Activated T-helper 9 cell treated with anti-CD3 and anti-CD28 coated beads, Interleukin-2, amount 50 U/mL, for 16 hours (primary cell): ENCODE measurements at places on chromosomes 3 and 15.

GRCh38 chr3:120767106-120767505 is 24.6 kb downstream of the GTF2E1 start:
- no peak for DNase-seq

DNA sequence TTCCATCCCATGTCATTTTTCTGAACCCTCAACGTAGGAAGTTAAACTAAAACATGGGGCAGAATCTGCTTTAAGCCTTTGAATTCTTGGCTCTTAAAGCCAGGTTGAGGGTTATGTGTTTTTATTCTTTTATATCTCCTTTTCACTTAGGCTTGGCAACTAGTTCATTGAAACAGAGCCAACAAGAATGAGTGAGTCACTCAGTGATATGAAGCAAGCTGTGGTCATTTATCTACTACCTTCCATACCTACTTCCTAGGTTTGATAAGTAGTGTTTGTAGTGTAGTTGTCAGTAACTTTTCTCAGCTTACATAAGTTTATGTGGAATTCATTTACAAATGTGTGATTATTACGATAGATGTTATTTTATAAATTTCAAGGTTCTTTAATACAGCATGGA is 67.4 kb downstream of the SNRPN start:
- DNase-seq: no peak

DNA sequence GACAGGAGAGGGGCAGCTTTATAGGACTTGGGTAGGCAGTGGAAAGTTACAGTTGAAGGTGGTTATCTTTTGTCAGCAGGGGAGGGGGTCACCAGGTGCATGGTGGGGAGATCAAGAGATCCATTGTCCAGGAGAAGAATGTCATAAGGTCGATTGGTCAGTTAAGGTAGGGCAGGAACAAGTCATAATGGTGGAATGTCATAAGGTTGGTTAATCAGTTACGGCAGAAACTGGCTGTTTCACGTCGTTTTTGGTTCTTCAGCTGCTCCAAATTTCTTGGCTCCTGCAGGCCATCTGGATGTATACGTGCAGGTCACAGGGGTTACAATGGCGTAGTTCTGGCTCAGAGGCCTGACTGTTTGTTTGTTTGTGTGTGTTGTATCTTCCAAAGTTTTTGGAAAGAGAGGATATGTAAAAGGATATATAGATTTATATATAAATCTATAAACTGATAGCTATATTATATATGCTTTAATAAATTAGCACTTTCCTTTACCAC is 565.1 kb downstream of the ZNF385D start:
- no peak for DNase-seq

- DNase-seq: no peak
Measured at GRCh38 chr3:135766115-135766514, 199.4 kb upstream of the PPP2R3A start.

- DNase-seq: no peak
Measured at GRCh38 chr3:179853176-179853575, 183.6 kb downstream of the PEX5L start.

GRCh38 chr3:128753715-128754114 is 27.7 kb downstream of the RAB7A start:
- no peak for DNase-seq

- peak; percentile 24 for DNase-seq
Measured at GRCh38 chr3:42683875-42684598, 1.3 kb upstream of the KLHL40 start.

GRCh38 chr3:85020828-85021227 is 62.0 kb downstream of the CADM2 start:
- DNase-seq: no peak

DNA sequence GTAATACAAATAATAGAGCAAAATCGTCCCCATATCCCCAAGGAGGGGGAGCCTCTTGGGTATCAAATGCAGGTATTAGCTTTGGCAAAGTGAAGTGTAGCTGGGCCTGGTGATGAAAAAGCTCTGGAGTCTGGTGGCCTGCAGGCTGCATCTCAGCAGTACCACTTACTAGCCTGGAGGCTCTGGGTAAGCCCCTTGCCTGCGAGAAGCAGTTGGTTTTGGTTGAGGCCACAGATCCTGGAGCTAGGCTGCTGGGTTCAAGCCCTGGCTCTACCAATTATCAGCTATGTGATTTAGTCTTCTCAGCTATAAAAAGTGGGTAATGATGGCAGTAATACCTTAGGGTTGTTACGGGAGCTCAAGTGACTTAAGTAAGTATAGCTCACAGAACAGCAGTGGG is 6.1 kb downstream of the KCNAB1 start:
- DNase-seq: no peak

GRCh38 chr3:144852999-144853398 is 881.4 kb downstream of the DIPK2A start:
- DNase-seq: no peak

- DNase-seq: no peak
Measured at GRCh38 chr3:39205919-39206516, 13.6 kb upstream of the XIRP1 start.

DNA sequence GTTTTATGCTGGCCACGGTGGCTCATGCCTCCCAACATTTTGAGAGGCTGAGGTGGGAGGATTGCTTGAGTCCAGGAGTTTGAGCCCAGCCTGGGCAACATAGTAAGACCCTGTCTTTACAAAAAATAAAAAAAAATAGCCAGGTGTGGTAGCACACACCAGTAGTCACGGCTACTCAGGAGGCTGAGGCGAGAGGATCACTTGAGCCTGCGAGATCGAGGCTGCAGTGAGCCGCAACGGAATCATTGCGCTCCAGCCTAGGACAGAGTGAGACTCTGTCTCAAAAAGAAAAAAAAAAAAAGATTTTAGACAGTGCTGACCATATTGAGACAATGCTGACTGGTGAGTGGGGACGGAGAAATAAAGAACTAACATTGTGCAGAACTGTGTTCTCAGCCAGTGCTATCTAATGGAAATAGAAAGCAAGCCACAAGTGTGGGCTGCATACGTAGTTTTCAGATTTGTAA is 67.2 kb downstream of the ST6GAL1 start:
- DNase-seq: no peak

GRCh38 chr3:131381445-131382291 is at the start of gene NUDT16:
TSS of gene NUDT16 (plus strand) at chr3:131381774. CDS start at chr3:131381805, 31 bp downstream.
- DNase-seq: peak; percentile 96

DNA sequence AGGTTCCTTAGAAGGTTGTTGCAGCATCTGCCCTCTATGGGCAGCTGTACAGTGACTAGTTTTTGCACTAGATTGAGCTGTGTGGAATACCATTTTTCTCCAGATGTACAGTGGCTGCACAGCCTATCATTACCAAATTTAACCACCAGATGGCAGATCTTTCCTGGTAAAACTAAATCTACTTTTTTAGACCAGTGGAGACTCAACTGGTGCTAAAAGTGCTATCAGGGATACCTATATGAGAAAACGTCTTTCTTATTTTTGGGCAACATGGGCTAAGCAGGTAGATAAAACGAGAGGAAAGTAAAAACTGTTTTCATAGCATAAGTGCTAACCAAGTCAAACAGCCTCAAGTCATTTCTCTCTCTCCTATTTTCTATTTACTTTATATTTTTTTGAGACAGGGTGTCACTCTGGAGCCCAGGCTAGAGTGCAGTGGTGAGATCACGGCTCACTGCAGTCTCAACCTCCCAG is 21.2 kb downstream of the IGSF10 start:
- no peak for DNase-seq

DNA sequence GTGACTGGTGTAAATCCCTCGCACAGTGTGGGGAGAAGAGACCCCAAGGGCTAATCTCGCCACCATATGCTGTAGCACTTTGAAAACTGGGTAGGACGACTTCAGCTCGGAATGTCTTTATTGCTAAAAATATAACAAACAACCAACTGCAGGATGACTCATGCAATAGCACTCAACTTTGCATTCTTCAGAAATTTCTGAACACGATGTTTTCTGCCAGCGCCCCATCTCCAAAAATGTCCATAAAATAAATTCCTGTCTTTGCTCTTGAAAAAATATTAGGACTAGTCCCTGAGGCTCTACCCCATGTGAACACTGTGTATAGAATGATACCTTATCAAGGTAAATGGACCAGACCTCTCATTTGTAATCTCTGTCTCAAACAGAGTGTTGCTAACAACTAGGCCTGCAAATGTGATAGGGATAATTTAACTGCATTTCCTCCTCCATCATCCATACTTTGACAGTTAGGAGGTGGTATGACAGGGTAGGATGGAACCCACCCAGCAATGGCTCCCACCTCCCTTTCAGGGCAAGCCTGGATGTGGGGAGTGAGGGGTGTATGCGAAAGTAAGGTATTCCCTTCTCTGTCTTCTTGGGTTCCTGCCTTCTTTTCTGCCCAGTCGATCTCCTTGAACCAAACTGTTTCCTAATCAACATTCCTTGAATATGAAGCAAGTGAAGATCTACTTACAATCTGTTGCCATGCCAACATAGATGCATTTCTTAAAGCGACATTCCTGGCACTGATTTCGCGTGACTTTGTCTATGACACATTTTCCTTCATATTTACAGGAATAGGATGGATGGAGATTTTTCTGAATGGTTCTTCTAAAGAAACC is 201.1 kb downstream of the NR1D2 start:
- no peak for DNase-seq

DNA sequence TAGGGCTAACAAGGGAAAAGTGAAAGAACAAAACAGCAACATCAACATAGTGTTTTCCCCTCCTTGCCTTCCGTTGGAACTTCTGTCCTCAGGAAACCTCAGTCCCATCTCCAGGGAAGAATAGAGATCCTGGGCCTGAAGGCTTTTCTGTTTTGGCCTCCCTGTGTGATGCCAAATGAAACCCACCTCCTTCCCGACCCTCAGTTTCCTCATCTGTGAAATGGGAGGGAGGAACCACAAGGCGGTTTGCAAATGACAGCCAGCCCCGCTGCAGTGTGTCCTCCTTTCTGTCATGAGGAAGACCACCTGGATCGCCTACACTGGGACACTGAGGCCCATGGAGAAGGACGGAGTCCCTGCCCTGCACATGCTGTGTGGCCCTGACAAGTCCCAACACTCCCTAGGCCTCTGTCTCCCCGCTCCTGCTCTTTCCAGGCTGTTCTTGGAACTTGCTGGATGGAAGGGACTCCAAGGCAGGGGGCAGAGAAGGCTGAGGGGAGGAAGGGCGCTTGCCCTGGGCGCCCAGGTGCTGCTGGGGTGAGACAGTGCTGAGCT is 28.5 kb upstream of the FBLN2 start:
- no peak for DNase-seq

DNA sequence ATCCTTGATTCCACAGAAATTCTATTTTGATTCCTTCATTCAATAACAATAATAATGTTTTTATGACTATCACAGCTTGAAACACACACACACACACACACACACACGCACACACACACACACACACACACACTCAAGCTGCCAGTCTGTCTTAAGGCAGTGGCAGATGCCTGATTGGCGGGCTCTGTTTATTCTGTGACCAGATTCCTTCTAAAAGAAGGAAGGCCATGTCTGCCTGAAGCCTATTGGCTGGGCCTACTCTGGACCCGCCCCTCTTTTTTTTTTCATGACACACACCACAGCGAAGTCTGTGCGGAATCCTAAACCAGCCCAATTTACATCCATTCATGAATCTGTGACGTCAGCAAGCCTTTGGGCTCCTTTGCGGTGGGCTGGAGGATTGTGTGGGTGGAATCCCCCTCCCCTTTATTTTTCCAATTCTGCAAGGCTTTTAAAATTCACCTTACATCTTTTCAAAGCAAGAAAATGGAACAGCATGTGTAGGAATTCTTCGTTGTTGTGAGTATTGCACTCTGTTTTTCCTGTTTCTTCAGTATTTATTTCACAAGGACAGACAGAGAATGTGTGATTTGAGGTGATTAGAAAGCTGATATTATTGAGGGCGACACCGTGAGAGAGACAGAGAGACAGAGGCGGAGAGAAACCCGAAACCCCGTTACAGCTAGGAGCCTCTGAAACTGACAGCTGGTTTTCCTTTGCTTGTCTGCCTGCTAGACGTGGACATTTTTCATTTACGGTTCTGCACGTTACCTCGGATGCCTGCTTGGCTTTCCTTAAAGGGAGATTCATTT is at the start of gene MAP3K13:
Gene MAP3K13, plus strand, starts transcription at position 287 of the 812 bp plus-strand sequence. CDS start 65,446 bp downstream, outside the sequence.
- no peak for DNase-seq

- peak; percentile 53 for DNase-seq
Measured at GRCh38 chr15:44711743-44712345, 527 bp downstream of the B2M start.

GRCh38 chr3:12394569-12395271 is 89.6 kb upstream of the TSEN2 start:
- no peak for DNase-seq

GRCh38 chr3:191087391-191087790 is 111.7 kb upstream of the OSTN start:
- DNase-seq: no peak

GRCh38 chr15:82100111-82100929 is 54.5 kb upstream of the MEX3B start:
- no peak for DNase-seq

DNA sequence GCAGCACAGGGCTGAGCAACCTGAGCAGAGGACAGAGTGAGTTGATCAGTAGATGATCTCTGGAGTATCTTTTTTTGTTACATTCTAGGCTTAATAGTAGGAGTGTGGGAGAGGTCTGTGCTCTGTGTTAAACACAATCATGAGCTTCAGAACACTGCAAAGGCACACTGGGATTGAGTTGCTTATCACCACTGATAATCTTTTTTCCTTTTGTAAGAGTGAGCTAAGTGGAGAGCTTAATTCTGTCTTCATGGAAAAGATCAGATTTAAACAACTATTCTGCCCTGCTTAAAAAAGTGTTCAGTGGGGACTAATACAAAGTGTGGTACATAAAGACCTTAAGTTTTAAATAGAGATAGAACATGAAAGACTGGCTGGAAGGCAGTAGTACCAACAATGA is 1.1 kb downstream of the OR4F6 start:
- DNase-seq: no peak

DNA sequence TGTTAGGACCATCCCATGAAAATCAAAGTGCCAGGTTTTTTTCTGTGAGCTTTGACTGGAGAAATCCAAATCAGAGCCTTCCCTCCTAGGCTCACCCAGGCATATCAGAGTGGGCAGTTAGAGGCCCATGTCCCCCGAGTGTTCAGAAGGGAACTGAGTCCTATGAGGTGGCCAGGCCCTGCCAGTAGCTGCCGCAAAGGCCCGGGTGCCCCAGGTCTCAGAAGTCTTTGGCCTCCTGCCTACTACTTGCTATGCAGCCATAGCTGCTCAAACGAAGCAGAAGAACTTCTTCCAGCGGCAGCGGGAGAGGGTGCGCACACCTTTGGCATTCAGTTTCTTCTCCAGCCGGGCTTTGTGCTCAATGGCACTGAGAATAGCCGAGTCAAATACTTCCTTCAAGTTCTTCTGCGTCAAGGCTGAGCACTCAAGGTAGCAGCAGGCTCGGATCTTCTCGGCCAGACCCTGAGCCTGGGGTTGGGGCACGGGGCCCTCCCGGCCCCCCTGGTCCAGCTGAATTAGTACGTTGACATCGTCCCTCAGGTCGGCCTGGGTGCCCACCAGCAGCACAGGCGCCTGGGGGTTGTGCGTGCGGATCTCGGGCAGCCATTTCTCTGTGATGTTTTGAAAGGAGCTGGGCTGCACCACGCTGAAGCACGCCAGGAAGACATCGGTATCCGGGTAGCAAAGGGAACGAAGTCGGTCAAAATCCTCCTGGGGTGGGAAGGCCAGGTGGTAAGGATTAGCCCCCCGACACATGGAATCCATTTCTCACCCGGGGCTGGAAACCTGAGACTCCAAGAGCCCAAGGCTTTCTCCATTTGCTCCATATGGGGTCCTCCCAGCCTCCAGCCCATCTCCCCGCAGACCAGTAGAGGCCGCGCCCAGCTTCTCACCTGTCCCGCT is 992 bp downstream of the RHOV start:
- DNase-seq: no peak
